ENCODE measurements at places on chromosomes 11 and 22.

DNA sequence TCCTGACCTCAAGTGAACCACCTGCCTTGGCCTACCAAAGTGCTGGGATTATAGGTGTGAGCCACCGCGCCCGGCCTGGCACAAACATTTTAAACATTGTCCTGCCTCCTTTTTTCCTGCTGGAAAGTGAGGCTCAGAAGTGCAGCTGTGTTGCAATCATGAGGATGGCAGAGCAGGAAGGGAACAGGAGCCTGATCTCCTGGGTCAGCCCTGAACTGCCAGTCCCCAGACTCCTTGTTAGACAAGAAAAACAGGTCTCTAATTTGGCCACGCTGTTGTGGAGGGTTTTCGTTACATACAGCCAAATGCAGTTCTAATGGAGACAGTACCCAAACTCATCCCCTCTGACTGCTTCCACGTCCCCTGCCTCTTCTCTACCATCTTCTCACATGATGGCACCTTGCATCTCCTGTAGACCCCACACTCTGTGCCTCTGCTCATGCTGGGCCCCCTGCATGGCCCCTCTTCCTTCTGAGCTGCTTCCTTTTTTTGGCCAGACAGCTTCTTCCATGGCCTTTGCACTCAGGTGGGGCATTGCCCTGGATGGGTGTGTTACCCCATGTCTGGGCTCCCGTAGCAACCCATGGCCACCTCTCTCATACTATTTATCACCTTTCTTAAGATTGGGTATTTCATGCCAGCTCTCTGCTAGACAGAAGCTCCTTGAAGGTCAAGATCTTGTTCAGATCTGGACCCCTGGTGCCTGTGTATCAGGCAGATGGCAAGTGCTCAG is 227.1 kb downstream of the CEP164 start:
- no peak for DNase-seq

GRCh38 chr11:70061734-70062133 is 16.4 kb upstream of the ANO1 start:
- no peak for DNase-seq

DNA sequence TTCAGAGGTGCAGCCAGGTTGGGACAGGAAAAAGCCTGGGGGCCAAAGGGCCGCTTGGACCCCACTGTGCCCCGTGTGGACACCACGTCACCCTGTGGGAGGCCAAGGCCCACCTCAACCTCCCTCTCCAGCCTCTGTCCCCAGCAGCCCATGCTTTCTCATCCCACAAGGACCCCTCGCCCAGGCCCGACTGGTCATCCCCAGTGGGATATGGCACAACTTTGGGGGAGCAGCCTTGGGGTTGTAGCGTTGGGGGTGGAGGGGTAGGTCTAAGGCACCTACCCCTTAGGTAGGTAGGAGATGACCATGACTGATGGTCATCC is 44.0 kb downstream of the IGF2 start:
- no peak for DNase-seq

GRCh38 chr11:44943696-44944095 is 7.0 kb downstream of the TP53I11 start:
- DNase-seq = no peak

DNA sequence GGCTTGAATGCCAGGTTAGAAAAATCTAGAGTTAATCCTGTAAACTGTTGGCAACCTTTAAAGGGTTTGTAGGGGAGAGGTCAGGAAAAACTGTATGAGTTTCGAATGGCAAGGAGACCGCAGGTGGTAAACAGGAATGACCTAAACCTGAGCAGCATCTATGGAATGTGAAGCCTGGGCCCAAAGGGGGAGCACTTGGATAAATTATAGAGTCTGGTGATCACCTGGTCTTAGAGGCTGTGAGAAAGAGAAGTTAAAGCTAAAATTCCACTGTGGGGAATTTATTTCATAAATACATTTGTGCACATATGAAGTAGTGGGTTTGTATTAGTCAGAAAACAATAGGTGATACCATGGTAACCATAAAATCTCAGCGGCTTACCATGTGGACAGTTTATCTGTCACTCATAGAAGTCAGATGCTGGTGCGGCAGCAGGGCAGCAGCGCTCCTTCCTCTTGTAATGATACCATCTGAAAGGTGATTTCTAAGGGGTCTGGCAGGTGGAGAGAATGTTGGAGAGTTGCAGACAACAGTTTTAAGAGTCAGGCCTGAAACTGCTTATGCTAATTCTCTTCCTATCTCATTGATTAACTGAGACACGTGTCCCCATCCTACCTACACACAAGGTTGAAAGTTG is 1104.4 kb upstream of the CCDC90B start:
- DNase-seq = no peak

Measured in activated CD8-positive, alpha-beta memory T cell treated with anti-CD3 and anti-CD28 coated beads for 4 hours (primary cell).